Activated CD8-positive, alpha-beta memory T cell treated with anti-CD3 and anti-CD28 coated beads for 48 hours (primary cell): ENCODE measurements at places on chromosomes 12 and 14.

DNA sequence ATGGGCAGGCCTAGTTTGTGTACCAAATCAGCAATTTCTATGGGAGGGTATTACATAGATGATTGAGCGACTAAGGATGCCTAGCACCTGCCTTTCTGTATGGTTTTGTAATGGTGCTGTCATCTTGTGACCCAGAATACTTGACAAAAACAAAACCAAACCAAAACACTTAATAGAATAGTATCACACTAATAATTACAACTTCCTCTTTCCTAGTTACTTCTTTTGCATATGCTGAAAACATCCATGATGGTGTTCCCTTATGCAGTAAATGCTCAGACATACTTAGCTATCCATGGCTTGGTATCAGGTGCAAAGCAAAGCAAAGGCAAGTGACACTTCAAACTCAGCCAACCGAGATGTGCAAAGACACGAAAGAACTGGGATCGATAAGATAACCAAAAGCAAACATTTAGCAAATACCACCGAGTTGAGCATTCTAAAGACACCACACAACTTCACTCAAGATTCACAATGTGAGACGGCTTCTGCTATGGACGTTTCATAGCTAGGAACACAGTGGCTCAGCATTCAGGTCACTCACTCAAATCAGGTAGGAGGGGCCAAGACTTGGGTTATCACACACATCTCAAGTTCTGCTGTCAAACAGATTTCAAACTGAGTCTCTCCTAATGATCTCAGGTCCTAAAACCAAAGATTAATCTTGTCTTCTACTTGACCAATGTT lies 24.3 kb downstream of the PPP1CC start:
- no peak for DNase-seq

DNA sequence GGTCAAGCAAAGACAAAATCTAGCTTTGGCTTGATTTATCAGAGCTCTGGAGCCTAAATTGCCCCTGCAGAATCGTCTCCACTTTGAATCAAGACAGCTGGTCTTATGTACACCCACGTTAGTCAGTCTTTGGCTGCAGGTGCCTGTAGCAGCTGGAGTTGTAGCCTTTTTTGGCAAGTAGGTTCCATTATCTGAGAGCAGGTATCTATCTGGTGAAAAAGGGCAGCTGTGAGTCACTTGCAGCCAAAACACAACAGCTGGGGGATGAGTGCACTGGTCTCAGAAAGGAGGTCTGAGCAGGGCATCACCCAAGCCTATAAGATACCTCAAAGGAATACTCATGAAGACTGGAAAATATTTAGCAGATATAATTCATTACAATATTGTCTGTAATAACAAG lies 43.6 kb upstream of the KCNH5 start:
- no peak for DNase-seq

- DNase-seq: no peak
Observed at GRCh38 chr14:53929871-53930715, 26.5 kb downstream of the BMP4 start.

DNA sequence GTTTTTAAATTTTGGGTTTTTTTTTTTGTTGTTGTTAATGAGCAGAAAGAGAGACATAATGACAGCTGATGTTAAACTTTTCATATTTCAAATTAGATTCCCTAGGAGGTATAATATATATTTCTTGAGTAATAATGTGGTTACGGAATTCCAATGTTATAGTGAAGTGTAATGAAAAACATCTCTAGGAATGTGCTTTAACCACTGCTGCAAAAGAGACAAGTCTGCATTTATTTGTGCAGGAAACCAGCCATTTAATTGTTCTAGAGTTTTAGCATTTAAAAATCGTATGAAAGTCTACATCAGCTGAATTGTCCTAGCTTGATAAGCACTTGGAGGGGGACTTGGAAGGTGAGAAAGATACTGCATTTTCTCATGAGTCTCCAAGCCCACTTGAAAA lies 14.3 kb downstream of the SERPINA10 start:
- DNase-seq: no peak

DNA sequence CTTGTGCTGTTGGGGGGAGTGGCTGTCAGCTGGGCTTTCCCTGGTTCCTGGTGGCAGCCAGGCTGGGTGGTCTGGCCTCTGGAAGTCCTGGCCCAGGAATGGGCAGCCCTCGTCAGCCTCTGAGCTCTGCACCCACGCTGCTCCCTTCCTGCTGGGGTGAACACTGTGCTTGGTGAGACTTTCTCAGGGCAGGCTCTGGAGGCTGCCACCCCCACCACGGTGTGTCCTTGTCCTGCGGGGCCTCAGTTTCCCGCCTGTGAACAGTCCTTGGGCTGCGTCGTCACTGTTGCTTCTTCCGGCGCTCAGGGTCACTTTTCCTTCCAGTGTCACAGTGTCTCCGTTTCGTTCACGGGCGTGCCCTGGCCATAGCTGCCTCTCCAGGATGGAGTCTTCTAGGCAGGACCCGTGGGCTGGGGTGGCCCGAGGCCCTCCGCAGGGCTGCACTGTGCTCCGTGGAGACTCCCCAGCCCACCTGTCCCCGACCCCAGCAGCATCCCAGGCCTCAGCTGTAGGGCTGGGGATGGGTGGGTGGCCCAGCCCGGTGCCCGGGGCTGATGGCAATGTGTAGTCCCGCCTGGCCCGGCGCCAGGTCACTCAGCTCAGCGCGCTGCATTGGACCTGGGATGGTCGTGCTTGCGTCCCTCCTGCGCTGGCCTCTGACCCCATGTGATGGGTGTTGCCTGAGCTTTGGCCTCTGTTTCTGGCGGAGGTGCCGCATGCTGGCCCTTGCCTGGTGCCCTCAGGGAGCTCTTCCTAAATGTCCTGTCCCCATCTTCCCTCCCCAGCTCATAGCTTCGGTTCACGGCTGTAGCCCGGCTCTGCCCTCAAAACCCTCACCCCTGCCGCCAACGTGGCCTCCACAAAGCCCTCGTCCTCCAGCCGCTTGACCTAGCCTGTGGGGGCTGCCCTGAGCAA lies 6.8 kb downstream of the KIF26A start:
- no peak for DNase-seq

- no peak for DNase-seq
Observed at GRCh38 chr14:74511966-74512830, 18.6 kb downstream of the ISCA2 start.
